ENCODE measurements at places on chromosomes 16 and 17. TPM values are rescaled to one million over a fixed set of nuclear protein-coding genes. Genes with fewer than 3 reads are reported as not detected.

- DNase-seq = no peak
Measured at GRCh38 chr17:42695500-42695899, 13.2 kb downstream of the CNTNAP1 start.

- DNase-seq = no peak
Measured at GRCh38 chr16:87057211-87057881, 259.8 kb downstream of the C16orf95 start.

- no peak for DNase-seq
Measured at GRCh38 chr16:69903865-69904415, 47.2 kb upstream of the CLEC18A start.

Gene AHSP
- not detected for total RNA-seq

Gene KRTAP4-4
- total RNA-seq = not detected

GRCh38 chr17:57906910-57907309 lies 48.3 kb downstream of the CUEDC1 start:
- DNase-seq = peak; percentile 46

Gene JPH3
- total RNA-seq = 1.9 TPM

- peak; percentile 79 for DNase-seq
Measured at GRCh38 chr17:9473711-9474110, 101.9 kb downstream of the STX8 start.

Gene NPIPA2
- 7.8 TPM for total RNA-seq

Gene ADAP2
- not detected for total RNA-seq

Gene NEUROD2
- not detected for total RNA-seq

Gene HBQ1
- 1.2 TPM for total RNA-seq

GRCh38 chr17:69907132-69907847 lies 167.7 kb upstream of the KCNJ16 start:
- DNase-seq = no peak

DNA sequence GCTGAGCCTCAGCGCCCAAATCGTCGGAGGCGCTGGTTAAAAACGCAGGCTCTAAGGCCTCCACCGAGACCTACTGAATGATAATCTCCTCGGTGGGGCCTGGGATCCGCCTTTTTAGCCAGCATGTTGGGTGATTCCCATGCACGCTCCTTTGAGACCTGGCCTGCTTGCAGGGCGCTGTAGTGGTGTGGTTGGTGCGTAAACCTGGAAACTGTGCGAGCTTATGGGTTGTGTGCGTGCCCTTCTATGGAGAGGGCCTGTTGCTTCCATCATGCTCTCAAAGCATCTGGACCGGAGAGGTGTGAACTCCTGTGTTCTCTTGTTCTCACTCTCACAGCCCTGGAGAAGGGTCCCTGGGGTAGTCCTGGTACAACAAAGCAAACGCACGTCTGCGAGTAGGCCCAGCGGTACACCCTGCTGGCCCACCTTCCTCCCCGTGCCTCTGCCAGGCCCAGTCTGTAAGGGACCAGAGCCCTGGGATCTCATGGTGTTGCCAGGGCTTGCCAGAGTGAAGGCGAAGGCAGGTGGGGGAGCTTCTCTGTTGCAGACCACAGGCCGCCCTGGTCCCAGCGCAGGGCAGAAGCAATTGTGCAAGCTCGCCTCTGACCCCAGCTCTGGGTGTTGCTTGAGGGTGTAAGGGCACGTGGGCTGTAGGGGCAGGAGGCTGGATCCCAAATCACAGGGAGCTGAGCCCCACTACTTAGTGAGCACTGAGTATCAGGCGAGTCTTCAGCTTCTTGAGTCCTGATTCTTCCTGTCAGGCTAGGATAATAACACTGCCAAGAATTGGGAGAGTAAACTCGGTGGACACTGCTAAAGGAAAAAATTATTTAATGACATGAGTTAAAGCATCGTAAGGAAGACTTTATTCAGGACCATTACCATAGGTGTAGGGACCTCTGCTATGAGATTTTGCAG lies 879 bp upstream of the LRRC75A start:
- no peak for DNase-seq

- no peak for DNase-seq
Measured at GRCh38 chr16:81531419-81531821, 86.8 kb downstream of the CMIP start.

Gene CSH2
- total RNA-seq = not detected

DNA sequence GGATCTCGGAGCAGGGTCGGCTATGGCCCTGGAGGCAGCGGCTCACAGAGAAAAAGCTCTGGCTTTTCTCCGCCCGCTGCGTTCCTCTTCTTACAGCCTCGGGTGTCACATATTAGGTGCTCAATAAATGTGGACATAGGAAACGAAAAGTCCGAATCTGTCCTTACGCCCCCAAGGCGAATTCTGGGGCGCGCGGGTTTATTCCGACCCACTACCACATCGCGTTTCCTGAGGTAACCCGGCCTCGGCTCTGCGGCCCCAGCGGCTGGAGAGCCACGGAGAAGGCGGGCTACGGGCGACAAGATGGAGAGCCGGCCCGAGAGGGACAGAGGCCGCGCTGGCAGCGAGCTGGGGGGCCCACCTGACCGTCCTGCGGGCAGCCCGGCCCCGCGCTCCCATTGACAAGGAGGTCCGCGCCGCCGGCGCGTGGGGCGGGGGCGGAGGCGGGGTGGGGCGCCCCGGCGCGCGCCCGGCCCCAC lies 573 bp upstream of the GNAO1 start:
- peak; percentile 9 for DNase-seq

- DNase-seq = no peak
Measured at GRCh38 chr17:74185571-74186185, 17.8 kb upstream of the RPL38 start.

Gene LGALS9C
- not detected for total RNA-seq

DNA sequence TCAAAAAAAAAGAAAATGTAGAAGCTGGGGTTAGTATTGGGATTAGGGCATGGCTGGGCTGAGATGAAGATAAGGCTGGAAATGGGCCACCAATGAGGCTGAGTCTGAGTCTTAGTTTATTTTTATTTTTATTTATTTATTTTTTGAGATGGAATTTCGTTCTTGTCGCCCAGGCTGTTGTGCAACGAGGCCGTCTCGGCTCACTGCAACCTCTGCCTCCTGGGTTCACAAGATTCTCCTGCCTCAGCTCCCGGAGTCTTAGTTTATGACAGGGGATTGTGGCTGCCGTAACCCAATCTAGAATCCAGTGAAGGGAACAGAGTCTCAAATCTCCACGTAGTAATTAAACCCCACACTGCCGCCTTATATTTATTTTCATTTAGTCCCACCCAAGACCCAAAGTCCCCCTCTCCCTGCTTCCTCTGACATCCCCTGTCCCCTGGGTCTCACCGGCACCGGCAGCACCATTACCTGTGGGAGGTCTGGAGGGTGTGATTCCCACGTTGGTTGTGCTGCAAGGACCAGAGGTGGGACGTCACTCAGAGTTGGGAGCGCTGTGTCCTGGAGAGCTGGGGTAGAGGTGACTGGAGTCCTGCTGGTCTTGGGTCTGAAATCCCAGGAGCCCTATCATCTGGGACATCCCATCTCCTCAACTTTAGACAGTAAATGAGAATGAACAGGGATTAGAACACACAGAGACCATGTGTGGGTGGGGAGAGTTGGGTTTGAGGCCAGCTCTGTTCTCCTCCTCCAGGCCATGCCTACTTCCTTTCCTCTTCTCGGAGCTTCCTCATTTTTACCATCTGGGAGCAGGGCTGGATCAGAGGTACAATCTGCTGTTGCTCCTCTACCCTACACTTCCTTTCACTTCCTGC lies at the start of gene CLEC10A:
Gene CLEC10A (minus strand): TSS at position 671 of the 875 bp plus-strand sequence. CDS start 1,439 bp downstream, outside the sequence.
- no peak for DNase-seq

GRCh38 chr16:14405611-14406537 lies 224.2 kb downstream of the PARN start:
- DNase-seq = peak; percentile 37

DNA sequence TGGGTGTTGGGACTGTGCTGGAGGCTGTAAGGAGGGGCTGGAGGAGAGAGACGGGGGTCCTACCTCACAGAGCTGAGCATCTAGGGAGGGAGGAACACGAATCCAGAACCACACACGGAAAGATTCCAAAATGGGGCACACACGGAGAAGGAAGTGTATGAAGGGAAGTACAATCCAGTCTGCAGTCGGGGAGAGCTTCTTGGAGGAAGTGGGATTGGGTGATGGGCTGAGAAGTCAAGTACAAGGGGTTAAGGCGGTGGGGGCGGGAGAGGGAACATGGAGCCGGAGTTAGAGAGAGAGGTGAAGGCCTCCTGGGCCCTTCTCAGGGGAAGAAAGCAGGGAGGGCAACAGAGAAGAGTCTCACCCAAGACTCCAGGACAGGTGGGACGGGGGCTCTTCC lies 107.5 kb upstream of the CREBBP start:
- no peak for DNase-seq

GRCh38 chr16:87955302-87956097 lies 4.3 kb downstream of the BANP start:
- no peak for DNase-seq

DNA sequence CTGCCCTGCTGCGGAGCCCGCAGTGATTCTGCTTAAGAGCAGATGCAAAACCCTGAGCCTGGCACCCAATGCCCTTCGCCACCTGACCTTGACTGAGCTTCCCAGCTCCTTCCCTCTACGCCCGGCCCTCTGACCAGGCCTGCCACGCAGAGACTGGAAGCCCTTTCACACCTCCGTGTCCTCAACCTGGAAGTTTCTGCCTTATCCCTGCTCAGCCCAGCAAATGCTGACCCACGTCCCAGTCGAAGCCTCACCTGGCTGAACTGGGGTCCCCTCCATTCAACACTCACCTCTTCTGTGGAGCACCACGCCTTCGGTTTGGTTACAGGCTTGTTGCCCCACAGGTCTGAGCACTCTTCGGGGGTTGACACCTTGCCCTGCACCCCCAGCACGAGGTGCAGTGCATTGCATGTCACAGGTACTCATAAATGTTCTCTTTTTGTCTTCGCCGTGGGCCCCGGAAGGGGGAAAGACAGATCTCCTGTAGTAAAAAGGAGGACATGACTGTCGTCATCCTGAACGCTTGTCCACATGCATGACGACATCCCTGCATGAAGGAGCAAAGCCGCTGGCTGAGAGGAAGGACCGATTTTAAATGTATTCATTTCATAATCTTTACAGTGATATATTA lies 153.6 kb upstream of the TNRC6C start:
- DNase-seq = no peak

DNA sequence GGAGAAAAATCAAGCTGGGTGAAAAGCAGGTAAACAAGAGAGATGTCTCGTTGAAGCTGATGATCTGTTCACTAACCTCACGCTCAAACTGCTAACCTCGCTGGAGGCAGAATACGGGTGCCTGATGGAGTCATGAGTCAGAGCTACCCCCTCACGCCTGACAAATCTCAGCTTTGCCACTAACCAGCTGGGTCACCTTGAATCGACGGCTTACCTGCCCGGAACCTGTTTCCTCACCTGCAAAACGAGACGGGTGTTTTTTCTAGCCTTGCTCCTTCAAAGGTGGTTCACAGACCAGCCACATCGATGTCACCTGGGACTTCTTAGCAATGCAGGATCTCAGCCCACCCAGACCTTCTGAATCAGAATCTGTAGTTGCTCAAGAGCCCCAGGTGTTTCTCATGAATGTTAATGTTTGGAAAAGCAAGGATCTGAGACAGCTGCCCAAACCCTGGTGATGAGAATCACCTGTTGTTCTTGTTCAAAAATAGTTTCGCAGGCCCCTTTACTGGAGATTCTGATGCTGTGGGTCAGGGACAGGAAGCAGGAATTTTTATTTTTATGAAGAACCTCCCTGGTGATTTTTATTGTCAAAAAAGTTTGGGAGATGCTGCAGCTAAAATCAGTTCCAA lies 56.9 kb downstream of the MARCHF10 start:
- DNase-seq = no peak

Gene GALR2
- total RNA-seq = not detected

Gene IGF2BP1
- total RNA-seq = 517 TPM

- no peak for DNase-seq
Measured at GRCh38 chr16:75188832-75189477, 18.0 kb downstream of the CTRB2 start.

- peak; percentile 77 for DNase-seq
Measured at GRCh38 chr16:75108792-75109731, 7.5 kb downstream of the LDHD start.

DNA sequence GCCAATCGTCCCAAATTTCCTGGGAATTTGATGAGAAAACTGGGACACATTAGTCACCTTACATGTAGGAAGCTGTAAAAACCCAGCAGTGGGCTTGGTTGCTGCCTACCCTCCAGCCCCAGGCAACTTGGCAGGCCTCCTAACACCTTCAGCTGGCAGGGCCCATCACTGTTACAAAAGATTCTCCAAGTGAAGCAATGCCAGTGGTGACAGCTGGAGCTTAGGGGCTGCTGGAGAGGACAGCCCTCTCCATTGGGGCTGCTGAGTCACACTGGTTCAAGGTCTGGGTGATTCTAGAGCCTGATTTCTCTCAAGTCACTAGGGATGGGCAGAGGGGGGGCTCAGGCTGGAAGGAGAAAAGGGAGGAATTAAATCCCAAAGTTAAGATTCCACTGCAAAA lies 180.6 kb downstream of the COPRS start:
- DNase-seq = no peak

Gene MRPL10
- 30.5 TPM for total RNA-seq

Measured in A673 (cell line).